ENCODE measurements at places on chromosomes 3 and 15. TPM values are rescaled to one million over a fixed set of nuclear protein-coding genes. Genes with fewer than 3 reads are reported as not detected.

Gene PEX5L
- 1.9 TPM for total RNA-seq

Gene MORC1
- not detected for total RNA-seq

Gene GP5
- 0.18 TPM for total RNA-seq

Gene SLC9A9
- 0.17 TPM for total RNA-seq

Gene ARID3B
- 81.9 TPM for total RNA-seq

Measured in progenitor cell of endocrine pancreas (in vitro differentiated cells).